Urinary bladder (tissue), 4 donors: ENCODE measurements at places on chromosomes 6 and 20. TPM values are rescaled to one million over a fixed set of nuclear protein-coding genes. Genes with fewer than 3 reads are reported as not detected.

GRCh38 chr6:79649016-79649415, 17.9 kb downstream of the SH3BGRL2 start:
- no peak for DNase-seq

- DNase-seq, result no peak
Measured at GRCh38 chr6:150876598-150876997, 11.1 kb downstream of the MTHFD1L start.

DNA sequence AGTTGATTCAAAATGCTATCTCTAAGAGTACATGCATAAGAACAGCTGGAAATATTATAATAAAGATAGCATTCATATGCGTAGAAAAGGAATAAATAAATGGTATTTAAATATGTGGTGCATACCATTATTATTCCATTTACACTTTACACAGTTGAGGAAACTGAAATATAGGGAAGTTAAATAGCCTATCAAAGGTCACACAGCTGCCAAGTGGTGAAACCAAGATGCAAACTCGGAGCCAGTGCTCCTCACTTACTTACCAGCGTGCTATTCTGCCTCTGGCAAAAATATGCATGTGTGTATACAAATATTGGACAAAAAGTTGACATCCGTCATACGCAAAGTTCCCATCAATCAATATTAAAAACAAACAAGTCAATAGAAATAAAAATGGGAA, 22.3 kb upstream of the ANKEF1 start:
- DNase-seq, result no peak

GRCh38 chr6:150006961-150007464, 18.3 kb downstream of the RAET1L start:
- no peak for DNase-seq

GRCh38 chr20:10927011-10927583, 253.3 kb upstream of the JAG1 start:
- DNase-seq, result no peak

DNA sequence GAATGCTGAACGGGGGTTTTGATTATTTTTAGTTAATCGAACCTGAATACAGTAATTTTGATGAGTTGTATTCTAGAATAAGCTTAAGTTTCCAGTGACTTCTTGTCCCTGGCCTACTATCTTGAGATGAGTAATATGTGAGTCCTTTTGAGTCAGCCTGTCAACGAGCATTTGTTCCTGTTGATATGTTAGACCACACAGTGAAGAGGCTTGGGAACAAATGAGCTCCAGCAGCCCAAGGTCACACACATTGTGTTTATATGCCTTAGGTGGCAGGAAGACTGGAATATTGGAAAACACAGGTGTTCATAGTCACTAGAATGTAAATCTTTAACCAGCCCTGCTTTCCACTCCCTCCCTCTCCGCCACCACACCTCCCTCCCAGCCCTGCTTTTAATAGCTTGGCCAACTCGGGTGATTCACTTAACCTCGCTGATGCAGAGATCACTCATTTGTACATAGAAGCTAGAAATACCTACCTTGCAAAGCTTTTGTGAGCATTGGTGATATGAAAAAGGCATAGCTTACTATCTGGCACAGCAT, 9.1 kb downstream of the SMPDL3A start:
- DNase-seq, result no peak

- DNase-seq, result no peak
Measured at GRCh38 chr6:151757506-151757955, 50.0 kb upstream of the ESR1 start.

GRCh38 chr20:63744158-63744557, 4.6 kb downstream of the SLC2A4RG start:
- DNase-seq, result no peak

DNA sequence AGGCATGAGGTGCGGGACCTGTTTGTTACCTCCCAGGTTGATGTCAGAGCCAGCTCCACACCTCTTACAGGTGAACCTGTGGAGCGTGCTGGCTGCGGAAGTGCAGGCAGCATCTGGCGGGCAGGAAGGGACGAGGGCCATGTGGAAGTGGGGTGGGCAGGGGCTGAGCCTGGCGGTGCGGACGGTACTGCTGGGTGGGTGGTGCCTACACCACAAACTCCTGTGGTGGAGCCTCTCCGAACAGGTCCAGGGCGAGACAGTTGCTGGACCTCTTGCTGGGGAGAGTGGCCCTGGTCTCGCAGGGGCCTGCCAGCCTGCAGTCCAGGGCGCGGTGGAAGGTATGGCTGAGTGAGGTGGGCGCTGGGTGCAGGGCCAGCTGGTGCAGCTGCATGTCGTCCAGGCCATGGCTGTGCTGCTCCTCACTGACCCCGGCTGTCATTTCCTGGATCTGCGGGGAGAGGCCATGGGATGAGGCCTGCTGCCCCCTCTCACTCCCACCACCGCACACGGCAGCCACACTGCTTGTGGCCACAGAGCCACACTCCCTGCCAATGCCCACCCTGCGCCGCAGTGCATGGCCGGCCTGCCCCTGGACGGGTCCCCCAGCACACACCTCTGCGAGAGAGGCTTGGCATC, 22.0 kb downstream of the FRMD1 start:
- no peak for DNase-seq

GRCh38 chr6:42704251-42704936, 18.0 kb downstream of the PRPH2 start:
- DNase-seq, result peak; percentile 46

- DNase-seq, result no peak
Measured at GRCh38 chr6:158284007-158284875, 28.0 kb upstream of the TULP4 start.

DNA sequence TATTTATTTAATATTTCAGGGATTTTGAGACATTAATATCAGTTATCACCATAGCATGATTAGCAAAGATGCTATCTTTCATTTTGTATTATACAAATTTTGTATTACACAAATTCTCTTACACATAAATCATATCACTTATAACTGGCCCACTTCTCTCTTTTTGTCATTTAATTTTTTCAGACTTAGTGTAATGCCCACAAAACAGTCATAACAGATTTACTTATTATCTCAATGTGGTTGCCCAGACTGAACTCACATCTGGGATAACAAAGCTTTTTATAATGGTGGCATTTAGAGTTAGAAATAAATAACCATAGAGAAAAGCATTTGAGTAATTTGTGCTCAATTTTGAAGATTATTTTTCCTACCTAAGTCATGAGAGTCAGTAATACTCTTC, 148.3 kb downstream of the TFAP2B start:
- no peak for DNase-seq

GRCh38 chr6:116208056-116208785, 45.7 kb downstream of the TSPYL4 start:
- DNase-seq, result no peak

DNA sequence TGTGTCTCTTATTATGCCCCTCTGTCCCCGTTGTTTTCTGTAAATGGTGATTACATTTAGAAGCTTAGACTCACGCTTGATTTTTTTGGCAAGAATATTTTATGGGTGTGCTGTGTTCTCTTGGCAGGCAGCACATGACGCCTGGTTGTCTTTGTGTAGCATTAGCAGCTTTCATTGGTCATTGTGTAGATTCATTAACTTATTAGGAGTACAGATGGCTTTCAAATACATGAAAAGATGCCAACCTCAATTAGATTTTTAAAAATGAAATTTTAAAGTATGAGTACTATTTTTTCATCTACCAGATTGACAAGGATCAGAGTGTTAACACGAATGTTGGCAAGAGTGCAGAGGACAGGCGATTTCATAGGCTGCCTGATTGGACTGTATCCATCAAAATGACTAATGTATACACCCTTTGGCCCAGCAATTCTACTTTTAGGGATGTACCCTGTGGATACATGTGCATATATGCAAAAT, 15.2 kb downstream of the COX4I2 start:
- peak; percentile 66 for DNase-seq

The DNAH8 gene
- 1.5 TPM for total RNA-seq

The ULBP1 gene
- total RNA-seq, result 0.16 TPM

The NOTCH4 gene
- total RNA-seq, result 11.2 TPM

The SYCP2 gene
- 6.7 TPM for total RNA-seq

The MCCD1 gene
- total RNA-seq, result not detected
